ENCODE measurements at places on chromosomes 11 and 22.

DNA sequence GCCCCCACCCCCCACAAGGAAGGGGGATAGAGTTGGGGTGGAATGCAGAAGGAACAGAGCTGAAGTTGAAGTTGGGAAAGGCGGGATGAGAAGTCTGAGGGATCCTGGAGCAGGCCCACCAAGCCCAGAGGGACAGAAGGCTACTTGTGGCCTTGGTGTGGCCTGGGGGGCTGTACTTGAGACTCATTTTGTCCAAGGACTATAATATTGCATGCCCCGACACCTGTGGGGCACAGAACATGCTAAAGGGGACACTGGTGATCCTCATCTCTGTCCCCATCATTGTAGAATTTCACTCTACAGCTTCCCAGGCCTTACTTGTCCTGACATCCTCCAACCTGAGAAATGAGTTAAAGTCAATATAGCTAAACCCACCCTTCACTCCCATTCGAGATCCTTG is 1.3 kb downstream of the ESAM start:
- DNase-seq, result no peak

DNA sequence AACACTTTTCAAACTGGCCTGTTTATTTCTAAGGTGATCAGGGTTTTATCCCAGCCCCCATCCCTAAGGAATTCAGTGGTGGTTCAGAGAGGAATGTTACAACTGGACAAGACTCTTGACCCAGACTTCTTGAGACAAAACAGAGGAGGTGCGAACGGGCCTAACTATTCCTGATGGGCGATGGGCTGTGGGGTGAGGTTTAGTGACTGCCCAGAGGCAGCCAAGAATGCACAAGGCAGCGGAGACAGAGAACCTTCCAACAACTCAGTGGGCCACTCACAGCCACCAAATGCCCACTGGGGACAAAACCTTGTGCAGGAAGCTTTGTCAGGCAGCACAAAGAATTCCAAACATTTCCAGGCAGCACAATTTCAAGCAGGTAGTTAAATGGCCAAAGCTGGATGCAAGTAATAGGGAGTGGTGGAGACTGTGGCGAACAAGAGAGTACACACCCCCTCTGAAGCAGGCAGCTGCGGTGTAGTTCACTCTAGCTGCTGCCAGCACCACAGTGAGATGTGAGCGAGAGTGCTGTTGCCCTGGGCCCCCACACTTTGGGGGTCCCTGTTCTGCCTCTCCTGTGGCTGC is 29.2 kb downstream of the SCUBE1 start:
- no peak for DNase-seq

GRCh38 chr11:126607776-126608541 is 252.5 kb downstream of the ST3GAL4 start:
- no peak for DNase-seq

DNA sequence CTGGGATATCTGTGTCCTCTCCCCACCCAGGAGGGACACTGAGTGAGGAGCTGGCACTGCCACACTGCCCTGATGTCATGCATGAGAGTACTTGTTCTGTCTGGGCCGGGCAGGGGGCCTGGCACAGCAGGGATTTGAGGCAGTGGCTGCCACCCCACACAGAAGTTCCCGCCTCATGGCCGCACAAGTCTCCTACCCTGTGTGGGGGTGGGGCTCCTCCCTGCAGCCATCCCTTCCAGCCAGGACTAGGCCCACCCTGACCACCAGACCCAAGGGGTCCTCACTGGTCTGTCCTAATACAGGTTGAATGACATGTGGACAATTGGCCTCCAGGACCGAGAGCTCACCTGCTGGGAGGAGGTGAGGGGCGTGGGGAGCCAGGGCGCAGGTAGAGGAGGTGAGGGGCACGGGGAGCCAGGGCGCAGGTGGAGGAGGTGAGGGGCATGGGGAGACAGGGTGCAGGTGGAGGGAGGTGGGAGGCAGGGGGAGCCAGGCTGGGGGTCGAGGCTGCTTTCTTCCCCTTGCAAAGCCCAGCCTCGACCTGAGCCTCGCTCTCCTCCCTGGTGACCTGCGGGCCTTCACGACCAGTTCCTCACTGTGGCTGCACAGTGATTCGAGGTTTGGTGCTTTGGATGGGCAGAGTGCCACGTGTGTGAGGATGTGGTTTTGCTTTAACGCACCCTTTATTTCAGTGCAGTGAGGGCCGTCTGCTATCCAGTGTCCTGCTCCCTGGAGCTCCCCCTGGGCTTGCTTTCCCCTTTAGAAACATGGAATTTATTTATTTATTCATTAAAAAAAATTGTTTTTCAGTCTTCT is 7.4 kb downstream of the LZTR1 start:
- DNase-seq, result no peak

DNA sequence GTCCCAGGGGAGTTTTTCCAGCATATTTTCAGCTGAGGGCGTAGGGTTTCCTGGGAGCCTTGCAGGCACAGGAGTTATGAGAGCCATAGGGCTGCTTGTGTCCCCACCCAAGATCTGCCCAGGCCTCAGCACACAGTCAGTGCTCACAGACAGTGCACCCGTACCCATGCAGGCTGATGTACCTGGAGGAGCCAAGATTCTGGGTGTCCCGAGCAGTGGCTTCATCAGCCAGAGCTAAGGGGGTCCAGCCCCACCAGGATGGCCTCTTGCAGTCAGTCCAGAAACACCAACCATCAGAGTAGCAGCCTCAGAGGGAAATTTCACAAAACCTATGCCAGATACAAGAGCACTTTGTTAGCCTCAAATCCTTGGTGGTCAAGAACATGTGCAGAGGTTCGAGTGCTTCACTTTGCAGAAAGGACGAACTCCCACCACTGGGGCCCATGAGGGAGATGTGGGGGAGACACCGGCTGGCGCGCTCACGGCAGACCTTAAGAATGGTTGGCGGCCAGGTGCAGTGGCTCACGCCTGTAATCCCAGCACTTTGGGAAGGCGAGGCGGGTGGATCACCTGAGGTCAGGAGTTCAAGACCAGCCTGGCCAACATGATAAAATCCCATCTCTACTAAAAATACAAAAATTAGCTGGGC is 43.8 kb upstream of the RTL6 start:
- DNase-seq, result no peak

GRCh38 chr11:45412051-45412471 is 125.9 kb upstream of the SYT13 start:
- DNase-seq, result no peak

- peak; percentile 27 for DNase-seq
These were observed 99.0 kb downstream of the CASP12 start for GRCh38 chr11:104799251-104799650.

DNA sequence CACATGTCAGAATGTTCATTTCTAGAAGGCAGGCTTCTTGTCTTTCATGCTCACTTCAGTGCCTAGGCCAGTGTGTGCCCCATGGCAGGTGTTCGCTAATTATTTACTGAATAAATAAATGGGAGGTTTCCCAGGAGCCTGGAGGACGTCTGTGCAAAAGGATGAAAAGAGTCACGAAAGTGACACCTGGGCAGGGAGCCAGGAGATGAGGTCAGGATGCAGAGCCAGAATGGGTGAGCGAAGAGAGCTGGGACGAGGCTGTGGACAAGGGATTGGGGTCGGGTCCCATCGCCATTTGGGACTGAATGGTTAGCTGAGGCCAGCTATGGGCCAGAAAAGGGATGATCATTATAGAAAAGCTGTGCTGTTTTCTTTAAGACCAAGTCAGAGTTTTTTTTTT is 560.4 kb downstream of the TBC1D22A start:
- no peak for DNase-seq

GRCh38 chr11:10623797-10624761 is 55.6 kb upstream of the LYVE1 start:
- peak; percentile 34 for DNase-seq

GRCh38 chr22:36247955-36248354 is 5.0 kb upstream of the APOL1 start:
- no peak for DNase-seq

- no peak for DNase-seq
These were observed 24.6 kb upstream of the SMPD1 start for GRCh38 chr11:6365659-6366058.

DNA sequence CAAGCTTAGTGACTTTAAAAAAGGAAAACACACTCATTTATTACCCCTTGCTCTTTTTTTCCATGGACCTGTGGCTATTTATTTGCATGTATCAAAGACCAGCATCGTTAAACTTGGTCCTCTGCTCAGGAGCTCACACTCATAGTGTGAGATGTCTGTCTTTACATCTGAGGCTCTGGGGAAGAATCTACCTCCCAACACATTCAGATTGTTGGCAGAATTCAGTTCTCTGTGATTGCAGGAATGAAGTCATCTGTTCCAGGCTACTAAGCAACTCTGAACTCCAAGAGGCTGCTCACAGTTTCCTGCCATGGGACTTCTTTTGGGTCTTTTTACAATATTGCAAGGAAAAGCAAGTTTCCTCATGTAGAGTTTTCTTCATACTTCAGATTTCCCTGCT is 138.8 kb downstream of the LRRC4C start:
- DNase-seq, result no peak

- no peak for DNase-seq
These were observed 11.7 kb downstream of the FJX1 start for GRCh38 chr11:35629914-35630313.

DNA sequence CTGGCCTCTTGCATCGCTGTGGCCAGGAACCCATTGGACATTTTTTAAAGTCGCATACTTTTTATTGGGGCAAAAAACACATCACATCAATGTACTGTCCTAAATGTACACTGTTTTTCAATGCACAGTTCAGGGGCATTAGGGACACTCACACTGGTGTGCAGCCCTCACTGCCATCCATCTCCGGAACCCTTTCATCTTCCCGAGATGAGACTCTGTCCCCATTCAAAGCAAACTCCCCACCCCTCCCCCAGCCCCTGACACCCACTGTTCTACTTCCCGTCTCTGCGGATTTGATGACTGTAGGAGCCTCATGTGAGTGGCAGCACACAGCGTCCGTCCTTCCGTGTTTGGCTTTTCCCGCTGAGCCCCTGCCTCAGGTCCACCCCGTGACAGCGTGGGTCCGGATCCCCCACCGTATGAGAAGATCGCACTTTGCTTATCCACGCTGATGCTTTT is 41.8 kb upstream of the TH start:
- DNase-seq, result no peak

- DNase-seq, result no peak
These were observed 87.2 kb downstream of the PDHX start for GRCh38 chr11:35003658-35004057.

- no peak for DNase-seq
These were observed 23.1 kb downstream of the PRDM11 start for GRCh38 chr11:45169310-45170072.

DNA sequence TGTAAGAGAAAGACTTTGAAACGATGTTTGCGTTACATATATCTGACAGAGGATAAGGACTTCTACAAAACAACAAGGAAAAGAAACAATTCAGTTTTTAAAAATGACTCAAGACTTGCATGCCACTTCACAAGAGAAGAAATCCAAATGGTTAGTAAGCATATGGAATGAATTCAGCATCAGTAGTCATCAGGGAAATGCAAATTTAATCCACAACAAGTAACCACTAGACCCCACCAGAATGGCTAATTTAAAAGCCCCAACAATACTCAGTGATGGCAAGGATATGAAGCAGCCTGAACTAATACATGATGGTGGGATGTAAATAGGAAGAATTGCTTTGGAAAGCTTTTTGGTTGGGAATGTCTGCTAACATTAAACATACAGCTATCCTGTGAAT is 142.6 kb downstream of the ATXN10 start:
- no peak for DNase-seq

DNA sequence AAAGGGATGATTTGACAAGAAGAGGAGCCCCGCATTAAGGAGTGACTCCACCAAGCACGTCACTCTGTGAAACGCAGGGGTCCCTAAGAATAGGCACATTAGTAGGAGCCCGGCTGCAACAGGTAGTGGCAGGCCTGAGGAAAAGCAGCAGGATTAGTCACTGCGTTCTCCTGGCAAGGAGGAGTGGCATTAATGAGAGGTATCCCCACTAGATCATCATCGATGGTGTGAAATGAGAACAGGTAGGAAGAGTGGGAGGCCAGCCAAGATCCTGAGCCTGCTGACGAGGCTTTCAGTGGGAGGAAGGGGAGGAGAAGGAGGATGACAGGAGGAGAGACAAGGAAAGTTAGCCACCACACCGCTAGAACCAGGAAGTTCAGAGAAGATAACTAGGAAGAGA is 38.6 kb downstream of the NRXN2 start:
- DNase-seq, result no peak

- no peak for DNase-seq
These were observed 102.4 kb upstream of the SERPIND1 start for GRCh38 chr22:20671409-20672081.

DNA sequence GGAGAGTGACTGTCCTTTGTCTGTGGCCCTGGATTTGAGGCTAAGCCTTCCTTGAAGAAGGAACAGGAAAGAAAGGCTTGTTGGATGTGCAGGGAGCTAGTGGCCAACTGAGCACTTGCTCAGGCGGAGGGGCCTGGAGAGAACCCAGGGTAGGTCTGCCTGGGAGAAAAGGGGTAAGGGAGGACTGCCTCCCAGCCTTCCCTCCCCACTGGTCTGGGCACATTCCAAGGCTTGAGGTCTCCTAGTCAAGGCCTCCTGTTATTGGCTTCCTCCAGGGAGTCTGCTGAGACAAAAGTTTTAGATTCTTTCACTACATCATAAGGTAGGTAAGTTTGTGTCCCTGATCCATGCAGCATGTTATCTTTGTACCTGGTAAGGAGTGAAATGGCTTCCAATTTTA is 15.2 kb downstream of the KCNQ1OT1 start:
- no peak for DNase-seq

DNA sequence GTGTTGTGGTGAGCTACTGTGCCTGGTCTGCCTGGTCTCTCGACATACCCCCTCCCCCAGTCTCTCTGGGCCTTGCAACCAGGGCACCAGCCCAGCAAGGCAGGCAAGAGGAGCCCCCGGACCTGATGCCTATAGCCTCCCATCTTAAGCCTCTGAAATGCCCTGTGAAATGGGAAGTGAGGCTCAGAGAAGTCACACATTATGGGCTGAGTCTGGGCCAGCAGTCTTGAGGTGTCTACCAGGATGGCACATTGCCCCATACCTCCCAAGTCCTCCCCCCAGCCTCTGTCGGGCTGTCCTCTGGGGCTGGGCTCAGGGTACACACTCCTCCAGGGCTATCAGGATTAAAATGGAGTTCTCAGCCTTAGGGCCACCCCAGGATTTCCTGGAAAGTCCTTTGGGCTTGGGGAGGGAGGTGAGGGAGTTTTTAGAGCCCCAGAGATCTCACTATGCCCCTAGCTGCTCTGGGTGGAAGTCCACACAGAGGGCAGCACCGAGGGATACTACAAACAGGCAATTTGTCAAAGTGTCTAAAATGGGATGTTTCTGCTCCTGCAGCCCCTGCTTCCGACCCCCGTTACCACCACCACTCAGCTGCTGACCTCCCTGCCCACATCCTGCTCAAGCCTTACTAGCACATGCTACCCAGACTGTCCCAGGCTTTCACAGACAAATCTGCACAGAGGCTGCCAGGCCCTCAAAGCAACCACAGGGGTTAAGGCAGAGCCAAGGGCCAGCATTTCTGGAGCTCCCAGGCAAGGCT is 3.1 kb upstream of the SH3BP1 start:
- peak; percentile 57 for DNase-seq

GRCh38 chr11:61445516-61445915 is 15.6 kb downstream of the SDHAF2 start:
- no peak for DNase-seq

GRCh38 chr22:48746789-48747425 is 1080.8 kb downstream of the BRD1 start:
- DNase-seq, result no peak

GRCh38 chr11:106012744-106013143 is 9.3 kb downstream of the MSANTD4 start:
- DNase-seq, result no peak

- no peak for DNase-seq
These were observed 434 bp downstream of the BANF1 start for GRCh38 chr11:66002648-66003225.

- no peak for DNase-seq
These were observed 163.7 kb upstream of the NTM start for GRCh38 chr11:131206671-131207070.

Data from GM12865 (cell line).